ENCODE measurements at places on chromosomes 1 and 21. TPM values are rescaled to one million over a fixed set of nuclear protein-coding genes. Genes with fewer than 3 reads are reported as not detected.

The OR2T29 gene
- not detected for total RNA-seq

The FABP3 gene
- total RNA-seq, result 19.1 TPM

The SH2D1B gene
- 1.5 TPM for total RNA-seq

The RGS5 gene
- total RNA-seq, result 77.2 TPM

DNA sequence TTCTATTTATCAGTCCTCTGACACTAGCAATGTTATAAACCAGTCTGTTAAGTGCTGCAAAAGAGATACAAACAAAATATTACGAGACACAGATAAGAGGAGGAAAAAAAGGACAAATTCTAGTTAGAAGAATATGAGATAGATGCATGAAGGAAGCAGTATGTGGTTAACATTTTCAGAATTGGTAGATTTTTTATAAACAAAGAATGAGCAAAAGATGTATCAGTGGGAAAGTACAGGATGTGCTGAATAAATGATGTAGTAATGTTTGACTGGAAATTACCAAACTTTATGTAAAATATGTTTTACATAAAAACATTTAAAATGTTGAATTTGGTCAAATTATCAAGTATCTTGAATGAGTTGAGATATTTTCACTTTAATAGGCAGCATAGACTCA is 574.2 kb downstream of the NUF2 start:
- H3K27me3 ChIP-seq, result no peaks in the 10 kb centered on the region
- H3K36me3 ChIP-seq, result no peaks in the 10 kb centered on the region
- no peaks in the 10 kb centered on the region for H3K4me1 ChIP-seq
- DNase-seq, result no peak
- no peak overlapping the region for H3K4me3 ChIP-seq

DNA sequence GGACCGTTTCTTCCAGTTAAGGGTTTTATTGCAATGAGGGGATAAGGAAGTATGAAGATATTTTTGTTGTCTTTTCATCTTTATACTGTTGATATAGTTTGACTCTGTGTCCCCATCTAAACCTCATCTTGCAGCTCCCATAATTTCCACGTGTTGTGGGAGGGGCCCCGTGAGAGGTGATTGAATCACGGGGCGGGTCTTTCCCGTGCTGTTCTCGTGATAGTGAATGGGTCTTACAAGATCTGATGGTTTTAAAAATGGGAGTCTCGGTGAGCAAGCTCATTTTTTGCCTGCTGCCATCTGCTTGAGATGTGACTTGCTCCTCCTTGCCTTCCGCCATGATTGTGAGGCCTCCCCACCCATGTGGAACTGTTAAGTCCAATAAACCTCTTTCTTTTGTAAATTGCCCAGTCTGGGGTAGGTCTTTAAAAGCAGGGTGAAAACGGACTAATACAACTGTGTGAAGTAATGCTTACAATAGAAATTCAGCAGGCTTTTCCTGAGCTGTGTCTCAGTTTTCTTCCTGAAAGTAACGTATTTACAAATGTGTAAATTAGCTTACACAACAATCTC is 377.3 kb downstream of the SIPA1L2 start:
- no peak overlapping the region for H3K27ac ChIP-seq
- no peaks in the 10 kb centered on the region for H3K4me1 ChIP-seq
- no peak overlapping the region for H3K4me3 ChIP-seq
- H3K36me3 ChIP-seq, result no peaks in the 10 kb centered on the region
- no peak for DNase-seq

- no peaks in the 10 kb centered on the region for H3K27me3 ChIP-seq
- H3K36me3 ChIP-seq, result no peaks in the 10 kb centered on the region
- H3K27ac ChIP-seq, result peak overlapping the region; percentile 74
- peaks cover 3% of the 10 kb centered on the region for H3K4me1 ChIP-seq
Observed at GRCh38 chr1:155044365-155044764, 6.8 kb upstream of the ADAM15 start.
